Activated CD4-positive, alpha-beta T cell treated with anti-CD3 and anti-CD28 coated beads, Interleukin-2, amount 10 ng/mL, durations not matched to agents 7 days and 5 days (primary cell): ENCODE measurements at places on chromosomes 3 and 15. TPM values are rescaled to one million over a fixed set of nuclear protein-coding genes. Genes with fewer than 3 reads are reported as not detected.

INKA1 gene
- 0.46 TPM for total RNA-seq

CCNB2 gene
- total RNA-seq, result 107 TPM

- peak; percentile 22 for DNase-seq
Observed at GRCh38 chr15:69414701-69415167, 585 bp downstream of the KIF23 start.

- DNase-seq, result no peak
Observed at GRCh38 chr15:78216276-78217104, 17.9 kb downstream of the ACSBG1 start.

- DNase-seq, result no peak
Observed at GRCh38 chr3:11532931-11533391, 110.8 kb downstream of the VGLL4 start.

DNA sequence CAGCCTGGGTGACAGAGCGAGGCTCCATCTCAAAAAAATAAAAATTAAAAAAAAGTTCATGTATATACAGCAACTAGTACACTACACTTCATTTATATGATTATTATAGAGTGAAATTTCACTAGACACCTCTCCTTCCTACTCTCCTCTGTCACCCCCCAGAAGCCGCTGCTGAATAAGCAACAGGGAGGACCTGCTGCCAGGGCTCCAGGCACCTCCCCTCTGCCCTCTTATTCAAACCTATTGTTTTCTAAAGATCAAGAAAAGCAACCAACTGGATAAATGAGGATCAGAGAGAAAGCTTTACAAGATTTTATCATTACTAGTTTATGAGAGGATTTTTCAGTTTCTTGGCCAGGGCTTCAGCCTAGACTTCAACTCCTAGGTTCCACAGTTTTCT, 71.5 kb downstream of the DHX30 start:
- DNase-seq, result no peak

- no peak for DNase-seq
Observed at GRCh38 chr3:29949131-29949530, 657.3 kb upstream of the TGFBR2 start.

- no peak for DNase-seq
Observed at GRCh38 chr15:68001811-68002210, 52.3 kb upstream of the PIAS1 start.

GRCh38 chr3:182989566-182989965, 9.2 kb upstream of the DCUN1D1 start:
- DNase-seq, result no peak

- no peak for DNase-seq
Observed at GRCh38 chr3:48403533-48404439, 26.1 kb downstream of the PLXNB1 start.

DNA sequence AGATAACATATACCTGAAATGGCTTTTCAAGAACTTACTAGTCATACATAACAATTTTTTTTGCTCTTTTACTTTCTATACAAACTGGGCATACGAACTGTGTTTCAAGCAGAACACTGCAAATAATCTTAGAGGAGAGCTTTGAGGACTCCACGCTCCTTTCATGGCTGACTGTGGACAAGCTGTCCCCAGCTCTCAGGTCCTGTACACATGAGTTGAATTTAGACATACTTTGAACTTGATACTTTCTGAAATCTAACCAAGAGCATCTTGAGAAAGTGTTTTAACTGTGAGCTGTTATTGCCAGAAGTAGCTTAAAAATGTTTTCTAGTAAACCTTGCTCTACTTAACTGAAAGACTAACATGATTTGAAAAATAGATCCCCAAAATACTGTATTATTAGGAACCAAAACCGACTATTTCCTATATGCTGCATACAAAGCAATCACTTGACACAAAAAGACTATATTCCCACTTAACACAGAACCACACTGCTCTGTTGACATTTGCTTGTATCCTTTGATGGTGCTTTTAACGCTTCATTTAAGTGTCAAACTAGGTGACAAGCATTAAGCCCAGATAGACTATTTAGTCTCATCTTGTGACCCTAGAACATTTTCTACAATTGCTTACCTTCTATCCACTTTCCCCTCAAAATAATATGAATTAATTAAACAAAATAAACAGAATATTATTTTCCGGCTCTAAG, 755.8 kb downstream of the ROBO1 start:
- no peak for DNase-seq

- DNase-seq, result no peak
Observed at GRCh38 chr3:149276619-149277018, 55.0 kb upstream of the CP start.
